Activated CD8-positive, alpha-beta T cell treated with anti-CD3 and anti-CD28 coated beads for 36 hours (primary cell): ENCODE measurements at places on chromosomes 2 and 18. TPM values are rescaled to one million over a fixed set of nuclear protein-coding genes. Genes with fewer than 3 reads are reported as not detected.

GRCh38 chr2:214579035-214579434 lies 168.2 kb downstream of the VWC2L start:
- peaks cover 5% of the 10 kb centered on the region for H3K4me1 ChIP-seq
- no peaks in the 10 kb centered on the region for H3K27me3 ChIP-seq
- no peak for DNase-seq
- H3K36me3 ChIP-seq: no peaks in the 10 kb centered on the region
- H3K27ac ChIP-seq: no peak overlapping the region
- H3K4me3 ChIP-seq: no peak overlapping the region

DNA sequence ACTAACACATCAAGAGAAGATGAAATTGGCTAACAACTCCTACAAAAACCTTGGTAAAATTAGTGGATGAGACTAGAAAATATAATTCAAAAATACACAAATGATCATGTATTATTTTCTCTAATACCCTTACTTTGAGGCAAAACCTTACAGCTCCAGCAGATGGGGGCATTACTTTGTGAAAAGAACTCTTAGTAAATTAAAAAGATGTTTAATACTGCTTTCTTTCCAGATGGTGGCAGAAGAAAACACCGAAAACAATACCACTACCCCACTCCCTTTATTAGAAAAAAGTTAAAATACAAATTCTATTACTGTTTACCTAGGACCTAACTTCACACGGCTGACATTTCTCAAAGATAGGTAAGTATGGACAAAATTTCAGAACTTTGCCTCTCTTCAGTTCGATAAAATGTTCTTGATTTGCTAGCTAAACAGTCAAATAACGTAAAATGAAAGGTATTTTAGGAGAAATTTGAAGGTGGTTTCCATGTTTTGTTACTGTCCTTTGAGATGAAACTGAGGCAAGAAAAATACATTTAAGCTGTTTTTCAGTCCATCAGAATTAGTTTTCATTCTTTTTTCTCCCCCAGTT lies 30.6 kb downstream of the ORC4 start:
- H3K4me3 ChIP-seq: no peak overlapping the region
- no peaks in the 10 kb centered on the region for H3K27me3 ChIP-seq
- no peak overlapping the region for H3K27ac ChIP-seq
- peak; percentile 47 for DNase-seq

GRCh38 chr18:9619545-9619944 lies 5.2 kb upstream of the PPP4R1 start:
- H3K27me3 ChIP-seq: no peaks in the 10 kb centered on the region
- H3K27ac ChIP-seq: no peak overlapping the region

THAP4 gene
- total RNA-seq: 45.1 TPM

DNA sequence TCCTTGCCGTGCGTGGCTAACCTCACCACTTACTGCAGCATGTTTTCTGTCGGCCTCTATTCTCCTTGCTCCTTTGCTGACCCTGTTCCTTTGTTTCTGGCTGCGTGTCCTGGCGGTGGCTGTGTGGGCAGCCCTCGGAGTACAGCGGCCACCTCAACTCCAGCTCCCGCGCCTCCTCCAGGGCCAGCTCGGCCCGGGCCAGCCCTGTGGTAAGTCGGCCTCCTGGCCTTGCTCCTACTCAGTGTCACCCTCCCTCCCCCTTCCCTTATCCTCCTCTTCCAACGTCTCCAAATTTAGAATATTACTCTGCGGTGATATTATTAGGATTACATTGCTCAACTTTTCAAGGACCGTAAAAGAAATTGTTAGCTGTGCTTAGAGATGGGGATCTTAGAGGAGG lies 59.5 kb upstream of the RBM44 start:
- no peaks in the 10 kb centered on the region for H3K27me3 ChIP-seq

- H3K27ac ChIP-seq: no peak overlapping the region
- H3K36me3 ChIP-seq: peaks cover 11% of the 10 kb centered on the region
- peaks cover 22% of the 10 kb centered on the region for H3K4me1 ChIP-seq
- no peak for DNase-seq
- no peak overlapping the region for H3K4me3 ChIP-seq
Measured at GRCh38 chr2:180990337-180990736, 9.9 kb downstream of the UBE2E3 start.

DSG1 gene
- not detected for total RNA-seq

VAMP8 gene
- total RNA-seq: 91.1 TPM

CABLES1 gene
- total RNA-seq: 2.0 TPM

LOXHD1 gene
- total RNA-seq: 0.45 TPM
